ENCODE measurements at places on chromosomes 13 and 19.
A peak's percentile ranks its signal among the peaks of the same experiment; 100 is the strongest.

DNA sequence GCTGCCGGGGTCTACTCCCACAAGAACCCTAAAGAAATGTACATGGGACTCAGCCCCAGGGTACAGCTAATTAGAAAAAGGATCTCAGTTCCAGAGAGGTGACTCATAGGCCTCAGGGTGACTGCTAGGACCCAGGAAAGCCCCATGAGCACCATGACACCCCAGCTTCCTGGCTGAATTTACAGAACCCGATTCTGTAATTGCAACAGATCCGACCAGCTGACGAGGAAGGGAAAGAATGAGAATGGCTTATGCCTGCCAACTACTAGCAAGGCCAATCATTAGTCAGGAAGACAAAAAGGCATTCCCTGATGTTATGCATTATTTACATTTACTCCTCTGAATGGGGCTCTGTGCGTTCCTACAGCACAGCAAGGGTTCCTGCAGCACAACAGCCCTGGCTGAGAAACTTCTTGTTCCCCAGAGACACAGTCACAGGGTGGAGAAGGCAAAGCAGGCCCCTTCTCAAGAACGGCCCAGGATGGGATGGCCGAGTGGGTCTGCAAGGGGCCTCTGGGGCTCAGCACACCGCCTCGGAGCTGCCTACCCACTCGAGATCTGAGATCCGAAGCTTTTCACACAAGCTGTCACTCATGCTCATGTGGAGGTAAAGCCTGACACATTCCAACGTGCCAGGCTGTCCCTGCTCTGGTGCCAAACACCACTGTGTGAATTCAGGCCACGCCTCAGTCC lies 27.2 kb downstream of the PBX4 start:
- DNase-seq: no peak

- DNase-seq: no peak
Measured at GRCh38 chr13:112670864-112671263, 19.0 kb upstream of the ATP11A start.

- no peak for DNase-seq
Measured at GRCh38 chr19:53785196-53785889, 38.8 kb downstream of the NLRP12 start.

- no peak for DNase-seq
Measured at GRCh38 chr13:101945435-101945834, 456.4 kb downstream of the FGF14 start.

- DNase-seq: no peak
Measured at GRCh38 chr19:13937479-13938300, 527 bp downstream of the PODNL1 start.

DNA sequence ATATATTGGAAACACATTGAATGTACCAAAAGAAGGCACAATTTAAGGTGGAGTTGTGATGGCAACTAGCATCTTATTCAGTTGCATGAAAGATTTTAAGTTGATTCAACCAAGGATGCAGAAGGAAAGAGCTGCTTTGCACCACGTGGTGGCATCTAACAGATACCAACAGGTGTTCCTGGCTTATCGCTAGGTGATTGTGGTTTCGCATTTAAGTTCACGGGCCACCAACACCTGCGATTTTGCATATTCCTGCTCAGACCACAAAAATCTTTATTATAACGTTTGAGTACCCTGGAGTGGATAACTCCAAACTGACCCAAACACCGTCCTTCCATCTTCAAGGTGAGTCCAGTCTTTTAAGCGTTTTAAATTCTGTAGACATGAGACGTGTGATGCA lies 45.3 kb downstream of the RGCC start:
- DNase-seq: no peak

DNA sequence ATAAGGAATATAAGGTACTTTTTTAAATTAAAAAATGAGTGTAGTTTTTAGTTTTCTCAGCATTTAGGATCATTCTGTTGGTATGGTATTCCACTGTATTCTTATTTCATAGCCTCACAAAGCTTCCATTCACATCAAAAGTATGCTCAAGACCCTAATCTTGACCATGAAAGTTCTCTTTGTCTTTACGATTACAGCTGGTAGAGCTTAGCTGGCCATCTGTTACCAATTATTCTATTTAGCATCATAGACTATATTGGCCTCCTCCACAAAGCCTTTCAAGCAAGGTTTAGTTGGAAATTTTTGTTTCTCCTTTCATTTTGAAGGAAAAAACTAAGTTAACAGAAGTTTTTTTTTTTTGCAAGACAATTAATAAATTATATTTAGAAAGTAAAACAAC lies 245.1 kb downstream of the KCTD12 start:
- no peak for DNase-seq

GRCh38 chr19:31500946-31501345 lies 151.7 kb upstream of the TSHZ3 start:
- DNase-seq: no peak

DNA sequence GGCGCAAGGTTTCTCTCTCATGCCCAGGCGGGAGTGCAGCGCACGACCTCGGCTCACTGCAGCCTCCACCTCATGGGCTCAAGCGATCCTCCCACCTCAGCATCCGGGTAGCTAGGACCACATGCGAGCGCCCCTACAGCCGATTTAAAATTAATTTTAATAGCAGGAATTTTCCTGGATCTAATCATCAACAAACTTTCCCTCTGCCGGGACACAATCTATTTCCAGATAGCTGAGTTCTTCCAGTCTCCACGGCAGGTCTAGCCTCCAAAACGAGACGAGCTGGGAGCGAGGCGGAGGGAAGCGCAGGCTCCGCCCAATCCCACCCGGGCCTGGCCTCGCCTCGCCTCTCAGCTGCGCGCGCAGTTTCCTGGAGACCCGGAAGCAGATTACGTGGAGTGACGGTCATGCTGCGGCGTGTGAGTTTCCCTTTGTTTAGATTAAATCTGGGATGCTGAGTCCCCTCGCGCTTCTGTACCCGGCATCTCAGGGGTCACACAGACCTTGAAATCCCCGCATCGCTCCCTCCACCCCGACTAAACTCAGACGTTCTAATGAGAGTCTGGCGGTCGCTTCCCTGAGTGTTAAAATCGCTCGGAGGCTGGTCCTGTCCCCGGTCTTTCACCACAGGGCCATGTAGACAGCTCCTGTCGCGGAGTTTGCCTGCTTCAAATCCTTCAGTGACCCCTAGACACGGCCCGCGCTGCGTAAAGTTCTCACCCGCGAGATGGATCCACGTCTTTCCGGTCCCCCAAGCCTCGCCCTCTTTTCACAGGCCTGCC lies at the start of gene ZNF880:
TSS of gene ZNF880 (plus strand) at position 365 of the 782 bp plus-strand sequence. CDS start at position 408, 43 bp downstream.
- DNase-seq: peak; percentile 12

DNA sequence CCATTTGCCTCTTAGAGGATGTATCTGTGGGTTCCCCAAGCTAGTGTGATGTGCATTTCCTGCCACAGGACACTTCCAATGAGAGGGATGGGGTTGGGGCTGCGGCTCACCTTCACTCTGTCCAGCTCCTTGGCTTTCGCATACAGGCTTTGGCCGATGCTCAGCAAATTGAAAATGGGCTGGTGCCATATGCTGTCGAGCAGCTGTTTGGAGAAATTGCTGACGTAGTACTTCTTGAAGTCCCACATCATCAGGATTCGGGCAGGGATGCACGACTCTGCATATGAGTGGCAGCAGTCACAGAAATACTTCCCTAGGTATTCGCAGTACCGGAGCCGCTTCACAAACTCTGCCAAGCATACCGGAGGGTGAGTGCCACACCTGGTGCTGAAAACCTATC lies 37.0 kb downstream of the RUBCNL start:
- no peak for DNase-seq

DNA sequence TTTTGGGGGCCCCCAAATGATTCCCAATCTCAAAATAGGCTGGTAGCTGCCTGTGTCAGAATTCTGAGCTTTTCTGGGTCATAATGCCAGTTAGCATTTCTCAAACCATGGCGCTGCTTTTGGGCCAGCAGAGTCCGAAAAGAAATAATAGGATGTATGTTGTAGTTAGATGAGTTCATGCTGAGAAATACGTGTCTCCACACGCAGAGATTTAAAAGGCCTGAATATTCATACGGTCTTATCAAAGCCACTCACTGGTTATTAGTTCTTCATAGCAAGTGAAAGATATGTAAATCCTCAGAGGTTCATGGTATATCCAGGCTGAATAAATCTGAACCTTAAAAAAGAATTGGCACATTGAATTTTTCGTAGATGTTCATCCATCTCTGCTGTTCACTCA lies 124.5 kb downstream of the SHISA2 start:
- DNase-seq: no peak

- DNase-seq: no peak
Measured at GRCh38 chr13:106494936-106495335, 40.5 kb downstream of the EFNB2 start.

DNA sequence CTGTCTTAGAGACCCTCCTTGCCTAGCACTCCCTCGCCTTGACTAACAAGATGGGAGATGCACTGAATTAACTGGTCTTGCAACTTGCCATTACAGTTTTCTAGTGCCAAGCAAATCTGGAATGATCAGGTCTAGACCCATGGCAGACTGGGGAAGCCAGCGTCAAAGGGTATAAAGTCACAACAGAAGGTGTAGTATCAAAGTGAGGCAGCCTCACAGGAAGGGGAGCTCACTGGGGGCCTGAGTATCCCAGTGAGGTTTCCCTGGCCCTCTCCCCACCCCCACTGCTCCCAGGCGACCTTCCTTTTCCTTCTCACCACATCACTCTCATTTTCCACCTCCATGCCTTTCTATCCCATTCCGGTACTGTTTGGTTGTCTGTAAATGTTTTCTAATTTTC lies 83.5 kb upstream of the DOCK9 start:
- no peak for DNase-seq

DNA sequence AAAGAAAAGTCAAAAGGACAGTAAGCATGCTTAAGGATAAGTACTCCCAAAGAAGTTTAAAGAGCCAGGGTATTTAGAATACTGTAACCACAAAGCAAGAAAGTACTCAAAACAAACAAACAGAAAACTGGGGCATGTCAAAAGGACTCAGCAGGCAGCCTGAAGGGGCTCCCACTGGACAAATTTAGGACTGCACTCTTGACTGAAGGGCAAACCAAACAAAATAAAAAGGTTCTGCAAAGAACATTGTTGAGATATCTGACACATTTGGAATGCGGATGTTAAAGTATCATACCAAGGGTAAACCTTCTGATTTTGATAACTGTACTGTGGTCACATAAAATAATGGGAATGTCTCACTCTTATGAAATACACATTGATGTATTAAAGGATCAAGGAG lies 157.4 kb downstream of the TNFSF13B start:
- DNase-seq: no peak

DNA sequence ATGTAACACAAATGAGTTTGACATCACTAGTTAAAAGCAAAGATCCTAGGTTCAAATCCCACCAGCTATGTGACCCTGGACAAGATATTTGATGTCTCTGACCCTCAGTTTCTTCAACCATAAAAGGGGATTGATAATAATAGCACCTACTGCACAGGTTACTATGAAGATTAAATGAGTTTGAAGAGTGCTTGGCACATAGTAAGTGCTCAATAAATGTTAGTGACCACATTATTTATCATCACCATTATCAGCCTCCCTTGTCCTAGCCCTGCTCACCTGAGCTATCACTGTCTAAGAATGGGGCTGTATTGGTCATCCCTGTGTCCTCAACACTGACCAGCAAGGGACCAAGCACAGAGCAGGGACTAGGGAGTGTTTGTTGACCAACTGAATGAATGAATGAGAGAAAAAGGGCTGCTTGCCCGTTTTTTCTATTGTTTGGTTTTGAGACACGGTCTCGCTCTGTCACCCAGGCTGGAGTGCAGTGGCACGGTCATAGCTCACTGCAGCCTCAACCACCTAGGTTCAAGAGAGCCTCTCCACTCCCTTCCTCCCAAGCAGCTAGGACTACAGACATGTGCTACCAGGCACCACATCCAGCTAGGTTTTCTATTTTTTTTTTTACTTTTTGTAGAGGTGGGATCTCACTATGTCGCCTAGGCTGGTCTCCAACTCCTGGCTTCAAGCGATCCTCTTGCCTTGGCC lies 26.6 kb upstream of the DACT3 start:
- DNase-seq: no peak

DNA sequence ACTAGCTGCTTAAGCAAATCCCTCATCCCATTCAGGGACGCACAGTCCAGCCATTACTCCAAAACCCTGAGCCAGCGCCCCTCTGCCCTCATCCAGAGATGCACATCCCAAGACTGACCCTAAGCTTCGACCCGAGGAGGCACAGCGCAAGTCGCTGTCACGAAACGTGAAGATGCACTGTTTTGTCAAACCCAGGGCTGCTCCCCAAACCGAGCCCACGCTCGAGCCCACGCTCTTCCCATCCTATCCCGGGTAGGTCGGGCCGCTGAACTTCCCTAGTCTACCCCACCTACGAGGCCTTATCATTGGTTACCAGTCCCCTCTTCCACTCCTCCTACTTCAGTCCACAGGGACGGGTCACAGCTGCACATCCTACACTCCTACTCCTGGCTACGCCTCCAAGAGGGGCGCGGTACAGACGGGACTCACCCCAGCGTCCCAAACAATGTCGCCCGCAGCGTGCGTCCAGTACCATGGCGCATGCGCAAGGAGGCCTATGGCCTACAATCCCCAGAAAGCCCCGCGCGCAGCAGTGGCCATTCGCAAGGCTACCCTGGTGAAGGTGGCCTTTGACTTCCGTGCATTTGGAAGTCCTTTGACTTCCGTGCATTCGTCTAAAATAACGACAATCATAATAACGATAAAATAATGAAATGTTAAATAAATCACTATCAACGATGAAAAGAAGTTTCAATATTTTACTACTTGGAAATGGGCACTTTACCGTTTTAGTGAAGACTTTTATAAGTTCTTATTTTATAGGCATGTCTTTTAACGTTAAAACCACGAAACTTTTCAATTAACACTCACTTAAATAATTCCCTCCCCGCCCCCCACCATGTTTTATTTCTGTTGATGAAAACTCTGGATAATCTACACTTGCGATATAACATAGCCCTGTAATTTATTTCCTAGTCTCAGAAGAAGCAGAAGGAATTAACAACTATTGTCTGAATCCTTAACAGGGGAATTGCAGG lies at the start of gene ZNF285:
TSS of gene ZNF285 (minus strand) at position 470 of the 977 bp plus-strand sequence. CDS start 4,395 bp downstream, outside the sequence.
- DNase-seq: no peak

GRCh38 chr13:108911807-108912206 lies 282.4 kb downstream of the MYO16 start:
- no peak for DNase-seq

- DNase-seq: no peak
Measured at GRCh38 chr13:65063753-65064152, 2166.4 kb downstream of the PCDH9 start.

GRCh38 chr19:21127001-21127400 lies 14.8 kb upstream of the ZNF431 start:
- no peak for DNase-seq

- no peak for DNase-seq
Measured at GRCh38 chr19:14325863-14326262, 55.4 kb upstream of the ADGRE5 start.

DNA sequence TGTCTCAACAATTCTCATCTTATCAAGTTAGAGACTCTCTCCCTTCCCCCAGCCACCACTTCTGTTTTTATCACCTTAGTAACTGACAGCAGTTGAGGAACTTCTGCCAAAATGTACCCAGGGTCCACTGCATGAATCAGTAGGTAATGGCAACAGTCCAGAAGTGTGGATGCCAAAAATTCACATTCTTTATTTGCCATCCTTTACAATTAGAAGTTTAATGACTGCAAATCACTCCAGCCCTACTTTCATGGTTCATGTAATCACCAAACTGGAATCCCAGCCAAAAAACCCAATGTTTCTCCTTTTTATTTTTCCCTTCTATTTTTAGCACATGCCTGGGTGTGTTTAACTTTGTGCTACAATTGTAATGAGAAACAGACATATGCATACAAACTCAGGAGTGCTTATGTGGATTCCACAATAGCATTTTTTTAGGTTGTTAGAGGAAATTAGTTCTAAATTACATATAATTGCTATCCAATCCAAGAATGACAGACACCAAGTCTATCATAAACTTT lies 243.5 kb downstream of the RGCC start:
- no peak for DNase-seq

- no peak for DNase-seq
Measured at GRCh38 chr19:44903602-44904425, 1.8 kb upstream of the APOE start.
